ENCODE measurements at places on chromosomes 4 and X.

- DNase-seq: peak; percentile 68
These were observed at the start of gene NUDT11 for GRCh38 chrX:51496501-51497291. TSS of gene NUDT11 (minus strand) at chrX:51496592. CDS start at chrX:51496444, 148 bp downstream.

DNA sequence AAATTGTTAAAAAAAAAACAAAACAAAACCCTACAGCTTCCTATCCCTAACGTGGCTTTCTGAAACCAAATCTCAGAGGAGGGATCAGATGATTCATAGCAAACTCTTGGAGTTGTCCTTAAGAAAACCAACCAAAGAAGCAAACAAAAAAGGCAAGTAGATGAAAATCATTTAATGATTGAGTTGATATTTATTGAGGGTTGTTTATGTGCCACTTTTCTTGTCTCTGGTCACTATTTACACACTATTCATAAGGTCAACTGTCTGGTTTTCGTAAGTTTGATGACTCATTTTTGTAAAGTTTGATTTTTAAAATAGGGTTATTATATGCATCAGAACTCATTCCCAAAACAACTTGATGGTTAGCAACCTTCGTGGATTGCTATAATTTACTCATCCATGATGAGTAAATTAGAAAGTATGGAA, 133.4 kb downstream of the UNC5C start:
- no peak for DNase-seq

DNA sequence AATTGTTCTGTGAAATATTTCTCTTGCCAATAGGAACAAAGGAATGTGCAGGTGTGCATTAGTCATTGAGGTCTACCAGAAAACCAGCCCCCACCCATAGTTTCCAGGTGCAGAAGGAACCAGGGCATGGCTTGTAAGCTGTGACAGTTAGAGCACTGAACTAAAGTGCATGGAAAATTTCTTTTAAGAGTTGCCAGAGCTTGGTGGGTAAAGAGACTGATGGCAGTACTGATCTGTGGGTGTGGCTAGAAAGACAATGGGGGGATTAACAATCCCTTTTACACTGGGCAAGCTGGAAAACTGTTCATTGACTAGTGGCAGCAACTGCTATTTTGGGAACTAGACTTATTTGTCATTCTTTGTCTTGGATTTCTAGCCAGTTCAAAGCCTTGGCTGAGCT, 326.9 kb downstream of the PCDH19 start:
- no peak for DNase-seq

DNA sequence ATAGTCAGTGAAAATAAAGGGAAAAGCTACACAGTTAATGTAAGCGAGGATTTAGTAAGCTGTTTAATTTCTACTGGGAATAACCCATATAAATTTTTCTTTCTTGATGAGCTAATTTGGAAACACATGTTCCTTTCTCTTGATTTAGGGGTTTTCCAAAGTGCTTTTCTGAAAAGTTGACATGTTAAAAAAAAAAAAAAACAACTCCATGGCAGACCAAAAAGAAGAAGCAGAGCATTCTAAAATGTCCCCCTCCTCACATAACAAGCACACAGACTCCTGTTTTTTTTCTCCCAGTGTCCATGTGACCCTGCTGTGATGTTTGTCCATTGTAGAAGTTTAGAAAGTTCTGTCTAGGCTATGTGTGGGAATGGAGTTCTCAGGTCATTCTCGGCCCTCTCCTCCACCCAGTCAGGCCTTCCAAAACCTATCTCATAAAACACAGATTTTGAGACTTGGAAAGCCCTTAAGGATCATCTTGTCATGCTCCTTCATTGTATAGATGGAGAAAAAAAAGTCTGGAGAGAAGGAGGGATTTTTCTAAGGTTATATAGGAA, 792 bp downstream of the CLIC2 start:
- DNase-seq: no peak

GRCh38 chrX:107677501-107677901, 49.2 kb downstream of the PRPS1 start:
- no peak for DNase-seq

- DNase-seq: no peak
These were observed 390.3 kb downstream of the FAM47A start for GRCh38 chrX:33741807-33742206.

DNA sequence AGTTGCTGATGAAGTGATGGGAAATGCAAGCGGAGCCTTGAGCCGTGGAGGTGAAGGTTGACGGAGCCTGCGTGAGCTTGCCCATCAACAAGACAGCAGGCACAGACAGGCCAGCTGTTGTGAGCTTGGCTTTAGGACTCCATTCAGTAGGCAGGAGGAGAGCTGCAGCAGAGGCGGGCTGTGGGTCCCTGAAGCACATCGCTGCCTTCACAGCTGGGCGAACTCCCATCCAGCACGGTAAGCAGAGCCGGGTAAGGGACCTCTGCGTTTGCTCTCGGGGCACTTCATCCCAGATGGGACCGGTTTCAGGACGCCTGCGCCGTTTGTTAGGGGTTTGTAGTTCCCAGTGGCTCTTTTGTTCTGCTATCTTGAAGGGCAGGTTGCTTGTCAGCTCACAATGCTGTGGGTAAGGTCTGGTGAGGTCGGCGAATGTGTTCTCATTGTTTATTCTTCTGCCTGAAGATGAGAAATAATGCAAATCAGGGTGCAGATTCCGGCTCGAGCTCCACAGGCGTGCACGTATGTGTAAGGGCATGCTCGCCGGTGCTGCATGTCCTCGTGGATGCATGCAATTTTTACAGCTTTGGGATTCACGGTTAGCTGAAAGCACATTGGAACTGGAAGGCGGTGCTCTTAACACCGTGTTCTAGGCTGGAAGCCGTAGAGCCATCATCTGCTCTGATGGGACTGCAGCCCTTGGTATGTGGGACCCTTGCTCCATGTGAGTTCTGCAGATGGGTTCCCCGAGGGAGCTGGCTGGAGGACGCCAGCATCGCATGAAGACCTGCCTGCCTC, 54.6 kb upstream of the CLDN34 start:
- DNase-seq: no peak

DNA sequence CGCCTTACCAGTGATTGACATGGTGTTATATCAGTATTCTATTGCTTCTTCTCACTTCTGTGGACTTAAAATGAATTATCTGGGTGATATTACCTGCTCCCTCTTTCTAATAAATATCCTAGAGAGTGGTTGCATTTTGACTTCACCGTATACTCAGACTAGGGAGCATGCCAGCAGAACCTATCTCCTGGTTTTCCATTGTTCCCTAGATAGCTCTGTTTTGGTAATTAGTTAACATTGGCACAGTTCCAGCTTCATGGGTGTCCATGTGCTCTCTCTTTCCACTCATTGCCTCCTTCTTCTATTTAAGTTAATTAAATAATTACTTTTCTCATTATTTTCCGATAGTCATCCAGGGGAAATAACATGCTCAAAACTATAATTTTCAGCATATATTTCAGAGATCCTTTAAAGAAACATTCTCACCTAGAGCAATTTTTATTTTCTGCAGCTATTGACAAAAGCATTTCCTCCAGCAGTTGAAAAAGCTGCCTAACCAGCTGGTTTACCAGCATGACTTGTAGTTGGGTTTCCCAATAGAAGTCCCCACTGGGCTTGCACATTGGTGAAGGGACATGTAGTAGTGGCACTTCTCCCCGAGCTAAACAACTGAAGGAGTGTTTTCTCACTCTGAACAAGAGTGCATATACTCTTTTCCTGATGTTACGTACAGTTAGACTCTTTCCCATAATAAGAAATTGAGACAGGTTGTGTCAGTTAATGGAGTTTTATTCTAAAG, 27.9 kb upstream of the PAPSS1 start:
- no peak for DNase-seq

DNA sequence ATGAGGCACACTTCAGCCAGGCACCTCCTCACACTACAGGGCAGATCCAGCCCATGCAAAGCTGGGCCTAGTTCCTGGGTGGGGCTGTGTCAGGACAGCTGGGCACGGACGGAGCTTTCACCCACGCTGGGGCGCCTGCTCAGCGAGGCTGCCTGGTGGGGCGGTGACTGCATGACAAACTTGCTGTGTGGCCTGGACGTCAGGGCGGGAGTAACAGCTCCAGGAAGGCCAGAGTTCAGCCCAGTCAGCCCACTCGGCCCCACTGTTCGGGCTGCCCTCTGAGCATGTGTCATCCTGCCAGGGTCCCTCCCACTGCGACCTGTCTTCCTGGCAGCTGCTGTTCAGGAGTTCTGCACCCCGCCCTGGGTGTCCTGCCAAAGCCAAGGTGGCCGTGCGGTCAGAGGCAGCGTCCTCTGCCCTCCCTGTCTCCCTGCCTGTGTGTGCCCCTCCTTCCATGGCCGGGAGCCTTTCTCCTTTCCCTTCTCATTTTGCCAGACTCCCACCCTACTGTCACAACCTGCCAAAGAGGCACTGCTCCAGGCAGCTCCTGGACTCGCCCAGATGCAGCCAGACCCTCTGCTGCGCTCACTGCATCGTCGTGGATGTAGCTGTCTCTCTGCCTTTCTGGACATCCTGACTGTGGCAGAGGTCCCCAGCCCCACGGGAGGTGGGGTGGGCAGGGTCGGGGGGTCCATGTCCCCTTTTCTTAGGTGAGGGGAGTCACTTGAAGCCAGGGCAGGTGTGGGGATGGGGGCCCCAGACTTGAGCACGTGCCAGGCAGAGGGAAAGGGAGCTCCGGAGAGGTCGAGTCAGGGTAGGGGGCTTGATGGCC, 33.0 kb upstream of the KIAA0232 start:
- DNase-seq: no peak

DNA sequence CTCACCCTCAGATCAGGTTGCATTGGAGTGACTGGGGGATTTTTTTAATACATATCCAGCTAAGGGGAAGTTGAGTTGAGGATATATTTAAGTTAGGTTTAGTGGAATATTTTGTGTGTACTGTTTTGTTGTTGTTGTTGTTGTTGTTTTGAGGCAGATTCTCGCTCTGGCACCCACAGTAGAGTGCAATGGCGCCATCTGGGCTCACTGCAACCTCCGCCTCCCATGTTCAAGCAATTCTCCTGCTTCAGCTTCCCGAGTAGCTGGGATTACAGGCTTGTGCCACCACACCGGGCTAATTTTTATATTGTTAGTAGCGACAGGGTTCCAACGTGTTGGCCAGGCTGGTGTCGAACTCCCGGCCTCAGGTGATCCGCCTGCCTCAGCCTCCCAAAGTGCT, 38.6 kb upstream of the ATP6AP2 start:
- DNase-seq: no peak

GRCh38 chr4:55017406-55017805, 108.0 kb downstream of the KDR start:
- DNase-seq: no peak

DNA sequence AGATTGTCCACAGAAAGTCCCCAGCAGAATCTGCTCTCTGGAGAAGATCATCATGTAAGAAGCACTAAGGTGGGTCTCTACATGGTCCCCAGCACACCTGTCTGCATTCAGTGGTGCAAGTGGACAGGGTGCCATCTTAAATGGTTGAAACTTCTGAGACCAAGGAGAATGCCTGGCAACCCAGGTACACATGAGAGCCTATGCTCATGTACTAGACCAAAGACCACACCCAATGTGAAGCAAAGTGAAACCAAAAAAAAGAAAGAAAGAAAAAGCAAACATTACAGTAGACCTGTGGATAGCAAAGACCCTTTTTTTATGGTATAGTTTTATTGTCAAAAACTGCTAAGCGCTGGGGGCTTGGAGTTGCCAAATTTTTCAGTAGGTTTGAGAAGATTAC, 15.0 kb downstream of the CD40LG start:
- no peak for DNase-seq

DNA sequence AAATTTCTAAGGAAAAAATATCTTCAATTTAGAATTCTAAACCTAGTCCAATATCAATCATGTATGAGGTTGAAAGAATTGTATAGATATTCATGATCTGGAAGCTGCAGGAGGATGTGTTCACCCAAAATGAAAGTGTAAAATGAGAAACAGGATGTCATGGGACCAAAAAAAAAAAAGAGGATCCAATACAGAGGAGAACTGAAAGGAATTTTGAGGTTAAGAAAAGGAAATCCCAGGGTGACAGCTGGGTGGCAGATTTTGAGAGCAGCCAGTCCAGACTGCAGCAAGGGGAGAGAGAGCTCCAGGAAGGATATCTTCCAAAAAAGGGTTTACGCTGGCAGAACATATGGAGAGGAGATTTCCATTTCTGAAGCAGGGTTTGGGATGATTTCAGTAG, 38.9 kb downstream of the TLR10 start:
- DNase-seq: no peak

- DNase-seq: no peak
These were observed 283.1 kb downstream of the HNRNPD start for GRCh38 chr4:82090717-82091116.

DNA sequence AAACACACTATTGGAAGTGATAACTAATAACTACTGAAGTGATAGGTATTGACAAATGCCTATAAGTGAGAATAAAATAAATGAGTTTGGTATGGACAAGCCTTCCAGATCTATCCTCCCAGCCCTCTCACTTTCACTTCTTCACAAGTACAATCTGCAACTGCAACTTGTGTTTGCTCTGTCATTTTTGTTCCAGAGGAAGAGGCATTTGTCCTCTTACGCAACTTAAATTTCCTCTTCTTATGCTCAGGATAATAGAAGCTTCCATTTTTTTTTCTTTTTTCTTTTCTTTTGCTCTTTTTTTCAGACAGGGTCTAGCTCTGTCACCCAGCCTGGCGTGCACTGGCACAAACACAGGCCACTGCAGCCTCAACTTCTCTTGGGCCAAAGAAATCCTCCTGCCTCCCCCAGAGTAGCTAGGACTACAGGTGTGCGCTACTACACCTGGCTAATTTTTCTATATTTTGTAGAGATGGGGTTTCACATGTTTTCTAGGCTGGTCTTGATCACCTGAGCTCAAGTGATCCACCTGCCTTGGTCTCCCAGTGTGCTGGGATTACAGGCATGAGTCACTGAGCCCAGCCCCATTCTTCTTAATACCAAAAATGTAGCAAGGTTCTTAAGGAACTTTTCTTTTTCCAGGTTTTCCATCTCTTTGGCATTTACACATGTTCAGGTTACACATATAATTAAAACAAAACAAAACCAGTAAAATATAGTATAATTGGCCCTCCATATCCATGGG, 73.1 kb downstream of the PDGFC start:
- DNase-seq: no peak

Measured in progenitor cell of endocrine pancreas (in vitro differentiated cells).